ENCODE measurements at places on chromosomes 6 and 20.
A peak's percentile ranks its signal among the peaks of the same experiment; 100 is the strongest.

DNA sequence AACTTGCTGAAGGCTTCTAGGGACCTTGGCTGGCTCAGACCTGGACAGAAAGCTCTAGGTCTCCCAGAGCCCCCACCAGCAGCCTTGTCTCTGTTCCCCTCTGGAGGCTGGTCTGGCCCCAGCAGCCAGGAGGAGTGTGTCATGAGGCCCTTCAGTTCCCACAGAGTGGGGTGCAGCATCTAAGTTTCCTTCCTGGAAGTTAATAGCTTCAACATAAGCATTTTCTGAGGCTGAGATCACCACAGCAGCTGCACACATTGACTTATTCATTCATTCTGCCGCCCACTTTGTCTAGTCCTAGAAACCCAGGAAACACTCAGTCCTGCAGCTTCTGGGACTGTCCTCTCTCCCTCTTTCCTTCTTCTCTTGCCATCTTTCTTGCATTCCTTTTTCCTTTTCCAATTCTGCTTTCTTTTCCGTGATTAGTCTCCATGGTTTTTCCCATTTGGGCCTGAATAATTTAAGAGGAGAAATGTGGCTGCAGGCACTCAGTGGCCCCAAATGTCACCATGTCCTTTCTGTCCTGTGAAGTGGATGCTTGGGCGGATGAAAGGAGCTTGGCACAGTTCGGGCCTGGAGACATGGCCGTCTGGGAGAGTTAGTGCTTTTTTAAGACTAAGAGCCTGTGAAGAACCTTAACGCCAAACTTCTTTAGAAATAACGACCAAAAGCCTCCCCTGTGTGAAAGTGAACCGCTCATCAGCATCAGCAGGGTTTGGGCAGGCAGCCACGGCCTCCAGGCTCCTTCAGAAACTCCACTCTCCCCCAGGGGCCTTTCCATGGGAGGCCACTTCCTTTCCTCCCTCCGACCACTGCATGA is 31.0 kb upstream of the PCMTD2 start:
- no peak for DNase-seq

DNA sequence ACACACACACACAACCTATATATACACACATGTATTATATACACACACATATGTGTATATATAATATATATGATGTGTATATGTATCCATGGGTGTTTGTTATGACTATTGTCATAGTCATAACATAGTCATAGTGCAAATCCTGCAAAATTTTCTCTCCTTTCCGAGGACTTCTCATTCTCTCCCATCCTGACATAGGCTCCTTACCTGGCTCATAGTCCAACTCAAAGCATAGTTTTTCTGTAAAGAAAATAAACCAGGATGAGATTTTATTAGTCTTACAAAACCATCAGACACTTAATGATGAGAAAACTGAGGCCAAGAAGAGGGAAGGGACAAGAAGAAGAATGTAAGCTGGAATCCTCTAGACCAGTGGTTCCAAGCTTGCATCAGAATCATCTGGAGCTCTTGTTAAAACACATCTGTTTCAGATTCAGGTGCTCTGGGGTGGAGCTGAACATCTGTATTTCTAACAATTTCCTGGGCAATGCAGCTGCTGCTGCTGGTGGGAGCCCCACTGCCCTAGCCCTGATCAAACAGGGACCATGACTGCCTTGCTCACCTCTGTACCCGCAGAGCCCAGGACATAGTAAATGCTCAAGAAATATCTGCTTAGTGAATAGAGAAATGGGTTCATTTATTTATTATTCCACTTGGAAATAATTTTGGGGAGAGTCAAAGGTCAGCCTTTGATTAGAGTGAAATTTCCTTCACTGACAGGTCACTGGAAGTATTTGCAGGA is 5.3 kb downstream of the TRIM10 start:
- DNase-seq: no peak

DNA sequence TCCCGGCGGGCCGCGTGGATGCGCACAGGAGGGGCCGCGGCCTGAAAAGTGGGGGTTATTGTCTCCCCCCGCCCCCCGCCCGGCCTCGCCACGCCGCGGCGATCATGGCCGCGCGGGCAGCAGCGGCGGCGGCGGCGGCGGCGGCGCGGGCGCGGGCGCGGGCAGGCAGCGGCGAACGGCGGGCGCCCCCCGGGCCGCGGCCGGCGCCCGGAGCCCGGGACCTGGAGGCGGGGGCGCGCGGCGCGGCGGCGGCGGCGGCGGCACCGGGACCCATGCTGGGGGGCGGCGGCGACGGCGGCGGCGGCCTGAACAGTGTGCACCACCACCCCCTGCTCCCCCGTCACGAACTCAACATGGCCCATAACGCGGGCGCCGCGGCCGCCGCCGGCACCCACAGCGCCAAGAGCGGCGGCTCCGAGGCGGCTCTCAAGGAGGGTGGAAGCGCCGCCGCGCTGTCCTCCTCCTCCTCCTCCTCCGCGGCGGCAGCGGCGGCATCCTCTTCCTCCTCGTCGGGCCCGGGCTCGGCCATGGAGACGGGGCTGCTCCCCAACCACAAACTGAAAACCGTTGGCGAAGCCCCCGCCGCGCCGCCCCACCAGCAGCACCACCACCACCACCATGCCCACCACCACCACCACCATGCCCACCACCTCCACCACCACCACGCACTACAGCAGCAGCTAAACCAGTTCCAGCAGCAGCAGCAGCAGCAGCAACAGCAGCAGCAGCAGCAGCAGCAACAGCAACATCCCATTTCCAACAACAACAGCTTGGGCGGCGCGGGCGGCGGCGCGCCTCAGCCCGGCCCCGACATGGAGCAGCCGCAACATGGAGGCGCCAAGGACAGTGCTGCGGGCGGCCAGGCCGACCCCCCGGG is 637 bp downstream of the ARID1B start:
- DNase-seq: peak; percentile 68

DNA sequence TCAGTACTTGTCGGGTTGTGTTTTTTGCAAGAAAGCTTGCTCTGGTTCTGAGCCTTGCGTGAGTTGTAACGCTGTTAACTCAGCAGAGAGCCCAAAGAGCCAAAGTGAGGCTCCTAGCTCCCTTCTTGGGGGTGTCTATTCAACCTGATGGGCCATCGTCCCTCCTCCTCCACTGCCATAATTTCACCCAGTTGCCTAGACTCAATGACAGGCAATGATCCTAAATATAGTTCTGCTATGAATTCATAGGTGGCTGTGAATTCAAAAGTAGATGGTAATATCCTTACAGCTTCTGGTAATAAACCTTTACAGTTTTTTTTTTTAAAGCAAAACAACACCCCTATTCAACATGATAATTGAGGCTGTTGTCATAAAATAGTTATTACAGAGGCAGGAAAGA is 39.5 kb downstream of the GHRH start:
- no peak for DNase-seq

- no peak for DNase-seq
Observed at GRCh38 chr20:47118641-47119040, 224.0 kb downstream of the EYA2 start.

DNA sequence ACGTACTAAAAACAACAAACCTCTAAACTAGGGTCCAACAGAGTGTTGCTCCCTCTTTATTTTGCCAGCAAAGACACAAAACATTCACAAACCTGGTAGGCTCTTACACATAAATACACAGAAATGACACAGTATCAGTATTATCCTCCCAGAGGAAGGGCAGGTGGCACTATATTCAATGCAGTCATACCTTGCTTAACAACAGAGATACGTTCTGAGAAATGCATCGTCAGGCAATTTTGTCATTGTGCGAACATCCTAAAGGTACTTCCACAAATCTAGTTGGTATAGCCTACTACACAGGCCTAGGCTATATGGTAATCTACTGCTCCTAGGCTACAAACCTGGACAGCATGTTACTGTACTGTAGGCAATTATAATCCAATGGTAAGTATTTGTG is 9.6 kb downstream of the ZBTB2 start:
- DNase-seq: no peak

GRCh38 chr6:112218563-112218962 is 35.8 kb downstream of the LAMA4 start:
- DNase-seq: no peak

DNA sequence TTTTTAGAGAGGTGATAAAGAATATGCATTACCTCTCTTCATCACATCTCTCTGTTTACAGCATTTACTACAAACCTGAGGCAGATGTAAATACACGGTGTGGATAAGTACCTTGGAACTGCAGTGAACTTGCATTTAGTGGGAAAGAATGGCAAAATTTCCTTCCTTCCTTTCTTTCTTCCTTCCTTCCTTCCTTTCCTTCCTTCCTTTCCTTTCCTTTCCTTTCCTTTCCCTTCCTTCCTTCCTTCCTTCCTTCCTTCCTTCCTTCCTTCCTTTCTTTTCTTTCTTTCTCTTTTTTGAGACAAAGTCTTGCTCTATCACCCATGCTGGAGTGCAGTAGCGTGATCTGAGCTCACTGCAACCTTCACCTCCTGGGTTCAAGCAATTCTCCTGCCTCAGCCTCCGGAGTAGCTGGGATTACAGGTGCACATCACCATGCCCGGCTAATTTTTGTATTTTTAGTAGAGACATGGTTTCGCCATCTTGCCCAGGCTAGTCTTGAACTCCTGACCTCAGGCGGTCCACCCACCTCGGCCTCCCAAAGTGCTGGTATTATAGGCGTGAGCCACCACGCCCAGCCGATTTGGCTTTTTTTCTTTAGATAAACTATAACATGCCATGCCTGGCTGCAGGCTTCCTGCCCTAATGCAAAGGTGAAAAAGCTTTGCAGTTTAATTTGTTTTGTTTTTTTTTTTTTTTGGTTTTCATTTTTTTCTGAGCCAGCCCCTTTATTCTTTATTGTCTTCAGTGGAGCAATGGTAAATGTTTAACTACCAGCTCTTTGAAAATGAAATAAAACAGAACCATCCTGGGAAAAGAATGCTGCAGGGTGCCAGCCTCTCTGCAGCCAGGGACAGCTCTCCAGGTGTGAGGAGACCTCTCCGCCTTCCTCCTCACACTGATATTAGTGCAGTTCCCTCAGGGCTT is 64.2 kb upstream of the NEDD9 start:
- DNase-seq: no peak

DNA sequence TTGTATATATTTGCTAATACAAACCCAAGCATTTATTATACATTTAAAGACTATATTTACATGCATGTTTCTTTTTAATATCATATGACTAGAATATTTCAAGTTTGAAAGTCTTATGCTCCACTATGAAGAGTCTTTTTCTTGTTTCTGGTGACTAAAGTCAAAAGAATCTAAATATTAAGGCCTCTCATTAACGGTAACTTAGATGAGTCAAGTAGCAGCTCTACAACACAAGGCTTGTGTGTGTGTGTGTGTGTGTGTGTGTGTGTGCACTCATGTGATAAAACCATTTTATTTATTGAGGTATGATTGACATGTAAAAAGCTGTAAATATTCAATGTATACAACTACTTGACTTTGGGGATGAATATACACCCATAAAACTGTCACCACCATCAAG is 275.6 kb downstream of the TFAP2B start:
- DNase-seq: no peak

GRCh38 chr6:135962731-135963130 is 111.2 kb downstream of the PDE7B start:
- DNase-seq: no peak

DNA sequence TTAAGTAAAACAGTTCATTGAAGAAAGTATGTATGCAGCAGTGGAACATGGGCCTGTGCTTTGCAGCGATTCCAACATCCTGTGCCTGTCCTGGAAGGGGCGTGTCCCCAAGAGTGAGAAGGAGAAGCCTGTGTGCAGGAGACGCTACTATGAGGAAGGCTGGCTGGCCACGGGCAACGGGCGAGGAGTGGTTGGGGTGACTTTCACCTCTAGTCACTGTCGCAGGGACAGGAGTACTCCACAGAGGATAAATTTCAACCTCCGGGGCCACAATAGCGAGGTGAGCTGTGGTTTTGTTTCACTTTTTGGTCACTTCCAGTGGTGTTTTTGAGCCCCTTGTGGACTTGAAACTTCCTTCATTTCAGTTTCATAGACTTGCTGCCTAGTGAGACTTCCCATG is 1.7 kb downstream of the TULP4 start:
- DNase-seq: no peak

- DNase-seq: no peak
Observed at GRCh38 chr6:116221911-116222310, 32.0 kb downstream of the TSPYL4 start.

- peak; percentile 7 for DNase-seq
Observed at GRCh38 chr6:133512410-133513016, 271.4 kb downstream of the EYA4 start.

DNA sequence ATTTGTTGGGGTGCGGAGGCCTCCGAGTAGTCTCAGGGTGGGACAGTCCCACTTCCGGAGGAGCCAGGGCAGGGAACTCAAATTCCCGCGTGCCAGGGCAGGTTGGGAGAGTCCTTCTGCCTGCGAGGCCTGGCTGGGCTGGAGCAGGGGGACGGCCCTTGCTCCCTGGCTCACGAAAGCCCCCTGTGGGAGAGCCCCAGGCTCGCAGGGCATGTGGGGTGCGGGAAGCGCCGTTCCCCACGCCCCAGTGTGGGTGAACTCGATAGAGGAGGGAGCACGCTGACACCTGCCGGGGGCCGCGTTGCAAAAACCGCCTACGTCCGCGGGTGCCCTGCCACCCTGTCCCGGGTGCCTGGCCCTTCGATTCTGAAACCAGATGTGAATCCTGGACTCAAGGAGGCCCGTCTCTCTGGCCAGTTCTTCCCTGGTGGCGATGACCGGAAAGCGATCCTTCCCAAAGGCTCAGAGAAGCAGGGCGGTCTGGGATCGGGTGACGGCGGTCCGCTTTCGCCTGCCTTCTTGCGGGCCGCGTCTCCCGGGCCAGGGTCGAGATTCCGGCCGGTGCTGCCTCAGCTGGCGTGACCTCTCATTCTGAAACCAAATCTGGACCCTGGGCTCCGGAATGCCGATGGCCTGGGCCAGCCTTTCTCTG is 1846.5 kb upstream of the DEFB115 start:
- no peak for DNase-seq

GRCh38 chr6:99415446-99415845 is 9.7 kb downstream of the PNISR start:
- DNase-seq: no peak

GRCh38 chr6:166046982-166047381 is 120.7 kb downstream of the TBXT start:
- DNase-seq: no peak

DNA sequence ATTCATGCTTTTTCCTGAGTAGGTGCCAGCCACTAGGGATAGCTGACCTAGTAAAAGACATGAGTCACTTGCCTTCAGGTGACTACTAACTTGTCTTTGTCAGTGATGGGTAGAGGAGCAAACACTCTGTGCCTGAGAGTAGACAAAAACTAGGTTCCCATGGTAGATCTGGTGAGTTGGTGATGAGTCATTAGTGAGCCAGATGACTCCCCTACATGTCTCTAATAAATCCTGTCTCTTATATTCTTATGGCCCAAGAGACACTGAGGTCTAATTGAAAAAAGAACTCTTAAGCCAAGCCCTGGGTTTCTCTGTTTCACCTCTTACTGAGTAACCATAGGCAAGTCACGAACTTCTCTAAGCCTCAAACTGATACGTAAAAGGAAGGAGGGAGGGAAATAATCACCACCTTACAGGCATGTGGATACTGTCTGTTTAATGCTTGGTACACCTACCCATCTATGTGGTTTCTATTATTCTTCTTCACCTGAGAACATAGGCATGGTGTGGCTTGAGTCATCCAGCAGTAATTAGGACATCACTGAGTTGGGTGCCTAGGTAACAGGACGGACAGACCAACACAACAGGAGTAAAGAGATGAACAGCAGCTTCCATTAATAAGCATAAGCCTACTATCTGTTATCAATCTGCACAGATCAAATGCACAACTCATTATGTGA is 20.3 kb downstream of the TTPAL start:
- no peak for DNase-seq

- no peak for DNase-seq
Observed at GRCh38 chr20:47886454-47887041, 101.3 kb upstream of the SULF2 start.

GRCh38 chr20:46002008-46002407 is 6.7 kb upstream of the MMP9 start:
- no peak for DNase-seq

All from activated naive CD8-positive, alpha-beta T cell treated with anti-CD3 and anti-CD28 coated beads for 36 hours (primary cell).